ENCODE measurements at places on chromosomes 3 and 15.

GRCh38 chr15:47991357-47991756 is 129.4 kb upstream of the SLC24A5 start:
- DNase-seq, result no peak

DNA sequence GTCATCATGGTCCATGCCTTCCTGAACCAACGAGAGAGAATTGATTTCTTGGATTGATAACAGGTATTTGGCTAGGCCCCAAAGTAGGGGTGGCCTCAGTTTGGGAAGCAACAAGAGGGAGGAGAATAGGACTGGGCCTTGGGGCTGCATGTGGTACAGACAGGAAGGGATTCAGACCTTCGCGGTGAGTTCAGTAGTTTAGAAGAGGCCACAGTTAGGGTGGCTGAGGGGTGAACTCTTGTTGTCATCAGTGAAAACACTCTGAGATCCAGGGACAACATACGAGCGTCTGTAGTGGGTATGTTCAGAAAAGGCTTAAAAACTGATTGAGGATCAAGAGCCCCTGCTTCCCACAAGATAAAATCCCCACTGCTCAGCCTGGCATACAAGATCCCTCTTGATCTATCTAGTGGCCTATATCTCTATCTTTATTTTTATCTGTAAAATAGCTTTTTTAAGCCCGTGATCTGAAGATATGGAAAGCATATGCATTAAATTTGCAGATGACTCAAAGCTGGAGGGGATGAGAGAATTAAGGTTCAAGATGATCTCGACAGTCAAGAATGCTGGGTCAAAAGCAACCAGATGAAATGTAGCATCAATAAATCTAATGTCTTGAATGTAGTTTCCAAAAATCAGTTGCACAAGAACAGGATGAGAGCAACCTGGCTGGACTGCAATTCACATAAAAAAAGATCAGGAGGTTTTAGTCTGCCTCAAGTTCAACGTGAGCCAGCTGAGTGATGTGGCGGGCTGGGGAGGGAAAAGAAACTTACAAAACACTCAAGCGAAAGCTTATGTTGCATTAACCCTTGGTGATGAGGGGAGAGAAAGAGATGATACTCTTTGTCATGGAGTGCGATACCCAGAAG is 221.1 kb upstream of the TLE3 start:
- no peak for DNase-seq

DNA sequence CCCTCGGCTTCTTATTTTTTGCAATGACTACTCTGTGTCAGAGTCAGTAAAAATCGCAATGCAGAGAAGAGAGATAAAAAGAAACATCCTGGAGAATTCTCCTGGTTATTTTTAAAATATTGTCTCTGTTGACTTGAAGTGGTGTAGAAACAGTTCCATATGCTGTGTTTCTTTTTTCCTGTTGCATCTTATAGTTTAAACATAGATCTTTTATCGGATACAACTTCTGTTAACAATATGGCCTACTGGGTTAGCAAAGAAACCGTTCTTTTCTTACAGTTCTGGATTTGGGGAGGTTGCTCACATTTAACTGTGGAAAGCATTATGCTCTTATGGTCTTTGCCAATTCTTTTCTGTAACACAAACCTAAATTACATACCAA is 769.1 kb upstream of the CFAP20DC start:
- DNase-seq, result no peak

- DNase-seq, result no peak
Measured at GRCh38 chr3:75951941-75952340, 166.6 kb upstream of the ZNF717 start.

- no peak for DNase-seq
Measured at GRCh38 chr3:147218965-147219364, 187.4 kb downstream of the ZIC4 start.

DNA sequence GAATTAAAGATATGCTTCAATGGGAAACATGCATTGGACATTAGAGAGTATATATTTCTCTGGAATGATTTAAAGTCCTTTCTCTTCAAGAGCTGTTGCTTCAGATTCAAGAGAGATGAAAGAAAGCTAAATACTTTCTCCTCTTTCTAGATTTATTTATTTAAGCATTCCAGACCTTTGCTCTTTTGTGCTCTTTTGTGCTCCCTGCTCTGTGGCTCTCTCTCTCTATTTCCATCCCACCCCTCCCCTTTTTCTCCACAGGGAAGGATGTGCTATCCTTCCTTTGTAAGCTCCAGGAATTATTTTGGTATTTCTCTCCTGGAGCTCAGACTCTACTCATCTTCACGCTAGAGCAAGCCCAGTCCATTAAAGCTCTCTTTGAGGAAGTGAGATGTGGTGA is 871.9 kb upstream of the GBE1 start:
- no peak for DNase-seq

GRCh38 chr15:92324101-92324963 is 69.3 kb upstream of the ST8SIA2 start:
- no peak for DNase-seq

DNA sequence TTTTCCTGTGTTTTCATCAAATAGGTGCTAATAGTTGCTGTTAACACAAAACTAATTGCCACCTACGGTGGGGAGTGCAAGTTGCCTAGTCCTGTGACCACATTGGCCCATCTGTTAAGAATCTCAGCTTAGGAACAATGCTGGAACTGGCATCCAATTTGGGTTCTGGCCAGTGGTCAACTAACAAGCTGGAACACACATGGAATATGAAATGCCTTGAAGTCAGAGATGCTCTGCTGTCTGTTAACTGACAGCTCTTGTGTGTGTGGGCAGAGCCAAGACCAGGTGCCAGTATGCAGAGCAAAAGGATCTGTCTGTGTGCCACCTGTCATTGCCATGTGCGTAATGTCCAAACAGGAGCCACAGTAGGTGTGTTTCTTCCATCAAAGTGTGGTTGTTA is 460.8 kb downstream of the ROBO2 start:
- DNase-seq, result no peak

DNA sequence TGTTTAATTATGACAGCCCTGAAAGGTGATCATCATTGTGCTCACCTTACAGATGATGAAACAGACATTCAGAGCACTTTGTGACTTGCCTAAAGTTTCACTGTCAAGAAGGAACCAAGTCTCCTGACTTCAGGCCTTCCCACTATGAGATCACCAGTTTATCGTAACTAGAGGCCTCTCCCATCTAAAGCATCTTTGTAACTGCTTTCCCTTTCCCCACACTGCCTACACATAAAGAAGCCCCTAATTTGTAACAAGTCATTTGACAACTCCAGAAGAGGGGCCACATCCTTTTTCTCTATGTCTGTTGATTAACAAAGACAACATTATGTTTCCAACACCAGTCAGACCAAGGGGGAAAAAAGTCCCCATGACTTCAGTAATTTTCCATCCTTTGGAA is 1.1 kb downstream of the KLHL6 start:
- no peak for DNase-seq

GRCh38 chr3:11954312-11954934 is 49.8 kb upstream of the SYN2 start:
- no peak for DNase-seq

DNA sequence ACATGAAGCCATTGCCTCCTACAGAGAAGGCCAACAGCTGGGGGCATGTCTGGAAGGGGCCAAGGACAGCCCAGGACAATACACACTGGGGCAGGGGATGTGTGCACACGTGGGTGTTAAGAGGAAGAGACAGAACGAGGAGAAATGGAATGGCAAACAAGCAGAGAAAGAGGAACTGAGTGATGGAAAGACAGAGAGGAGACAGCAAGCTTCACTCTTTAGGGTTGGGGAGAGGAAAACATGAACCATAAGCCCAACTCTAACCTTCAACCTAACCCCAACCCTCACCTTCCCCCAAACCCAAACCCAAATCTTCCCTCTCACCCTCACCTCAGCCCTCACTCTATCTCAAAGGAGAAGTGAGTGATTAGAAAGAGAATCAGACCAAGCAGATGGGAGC is 11.9 kb upstream of the PARL start:
- DNase-seq, result no peak

DNA sequence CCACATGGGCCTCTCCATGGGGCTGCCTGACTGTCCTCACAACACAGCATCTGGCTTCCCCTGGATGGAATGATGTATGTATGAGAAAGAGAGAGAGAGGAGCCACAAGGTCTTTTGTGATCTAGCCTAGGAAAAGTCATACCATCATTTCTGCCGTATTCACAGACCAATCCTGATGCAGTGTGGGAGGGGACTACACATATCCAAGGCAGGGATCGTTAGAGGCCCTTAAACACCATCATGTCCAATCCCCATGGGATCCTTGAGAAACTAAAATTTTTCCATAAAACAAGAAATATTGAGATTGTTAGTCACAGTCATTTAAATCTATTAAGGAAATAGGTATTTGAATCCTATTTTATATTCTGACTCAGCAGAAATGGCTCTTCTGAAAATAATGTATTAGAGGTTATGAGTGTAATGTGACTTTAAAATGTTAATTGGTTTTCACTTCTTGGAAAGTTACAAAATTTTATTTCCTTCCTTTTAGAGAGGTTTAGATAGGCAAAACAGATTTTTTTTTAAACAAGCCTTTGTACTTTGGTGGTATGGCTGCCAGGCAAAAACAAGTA is 65.1 kb upstream of the TSC22D2 start:
- DNase-seq, result no peak

DNA sequence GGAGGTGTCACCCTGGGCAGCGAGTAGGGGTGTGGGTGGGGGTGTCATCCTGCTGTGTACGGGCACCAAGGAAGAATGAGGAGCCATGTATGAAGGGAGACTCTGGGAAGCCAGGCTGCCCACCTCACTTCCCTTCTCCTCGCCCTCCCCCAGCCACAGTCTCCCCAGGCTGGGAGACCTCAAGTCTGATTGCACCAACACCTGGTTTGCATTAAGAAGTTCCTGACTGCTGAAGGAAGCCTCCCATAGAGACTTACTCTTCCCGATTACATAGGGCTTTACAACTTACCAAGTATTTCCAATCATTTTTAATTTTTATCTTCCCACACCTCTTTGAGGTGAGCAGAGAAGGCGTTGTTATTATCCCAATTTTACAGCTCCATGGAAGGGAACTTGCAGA is 29.5 kb upstream of the SMAD3 start:
- DNase-seq, result no peak

- DNase-seq, result peak; percentile 38
Measured at GRCh38 chr3:99532246-99532645, 106.1 kb upstream of the COL8A1 start.

DNA sequence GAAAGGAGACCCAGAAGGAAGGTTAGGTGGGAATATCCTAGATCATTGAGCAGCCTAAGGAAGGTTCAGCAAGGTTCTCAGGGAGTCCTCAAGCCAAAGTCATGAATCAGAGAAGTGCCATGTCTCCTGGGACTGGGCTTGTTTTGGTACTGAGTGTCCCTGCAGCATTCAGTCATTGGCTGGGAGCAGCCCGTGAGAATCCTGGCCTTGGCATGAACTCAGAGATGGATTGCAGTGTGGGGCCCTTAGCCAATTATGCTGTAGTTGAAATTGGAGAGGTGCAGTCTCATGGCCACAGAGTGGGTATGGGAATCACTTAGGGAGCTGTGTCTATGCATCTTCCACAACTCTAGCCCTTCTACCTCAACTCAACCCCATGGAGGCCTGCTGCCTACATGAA is 17.0 kb upstream of the PPM1L start:
- DNase-seq, result no peak

DNA sequence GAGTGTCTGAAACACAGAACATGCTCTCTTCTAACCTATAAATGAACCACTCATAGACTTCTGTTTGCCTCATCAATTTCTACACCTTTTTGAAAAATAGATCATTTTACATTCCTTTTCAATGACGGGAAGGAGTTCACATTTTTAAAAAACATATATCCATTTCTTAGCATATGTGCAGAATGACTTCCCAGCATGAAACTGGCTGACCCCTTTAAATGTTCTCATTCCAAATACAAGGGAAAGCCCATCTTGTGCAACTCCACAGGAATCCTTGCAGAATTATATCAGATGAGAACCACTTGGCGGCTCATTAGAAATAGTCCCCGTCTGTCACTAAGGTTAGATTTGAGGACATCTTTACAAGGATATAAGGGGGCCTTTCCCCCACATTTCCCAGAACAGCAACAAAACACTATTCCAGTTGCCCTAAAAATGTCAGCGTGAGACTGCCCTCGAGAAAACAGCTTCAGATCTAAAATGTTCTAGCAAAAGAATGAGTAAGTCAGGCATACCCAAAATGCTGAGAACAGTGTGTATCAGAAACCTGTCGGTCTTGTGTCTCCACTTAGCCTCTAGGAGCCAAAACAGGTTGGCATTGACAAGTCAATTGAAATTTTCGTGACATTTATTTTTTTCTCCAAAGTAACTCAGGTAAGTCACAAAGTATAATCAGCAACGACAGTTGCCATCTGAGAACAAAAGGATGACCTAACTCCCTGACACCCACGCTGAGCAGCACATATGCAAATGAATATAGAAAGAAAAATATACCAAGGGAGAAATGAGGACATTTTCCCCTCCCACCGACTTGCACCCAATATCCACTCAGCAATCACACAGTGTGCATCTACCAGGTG is 63.1 kb downstream of the FOXP1 start:
- no peak for DNase-seq

- no peak for DNase-seq
Measured at GRCh38 chr3:58647381-58648141, 19.0 kb downstream of the FAM3D start.

DNA sequence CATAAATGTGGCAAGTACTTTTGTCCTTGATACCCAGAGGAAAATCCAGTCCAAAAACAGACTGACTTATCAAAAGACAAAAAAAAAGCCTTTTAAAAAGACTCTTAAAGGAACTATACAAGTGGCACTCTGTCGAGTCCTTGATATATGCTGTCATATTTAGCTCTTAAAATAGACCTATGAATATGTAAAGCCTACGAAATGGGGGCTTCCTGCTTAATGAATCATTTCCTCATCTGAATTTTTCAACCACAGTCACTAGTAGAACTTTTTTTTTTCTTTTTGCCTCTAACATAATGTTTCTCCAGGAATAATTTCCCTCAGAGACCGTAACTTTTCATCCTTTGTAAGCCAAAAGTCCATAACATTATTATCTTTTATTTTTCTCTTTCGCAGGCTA is 95.8 kb downstream of the P3H2 start:
- DNase-seq, result no peak

GRCh38 chr3:144257381-144257780 is 285.8 kb downstream of the DIPK2A start:
- DNase-seq, result no peak

DNA sequence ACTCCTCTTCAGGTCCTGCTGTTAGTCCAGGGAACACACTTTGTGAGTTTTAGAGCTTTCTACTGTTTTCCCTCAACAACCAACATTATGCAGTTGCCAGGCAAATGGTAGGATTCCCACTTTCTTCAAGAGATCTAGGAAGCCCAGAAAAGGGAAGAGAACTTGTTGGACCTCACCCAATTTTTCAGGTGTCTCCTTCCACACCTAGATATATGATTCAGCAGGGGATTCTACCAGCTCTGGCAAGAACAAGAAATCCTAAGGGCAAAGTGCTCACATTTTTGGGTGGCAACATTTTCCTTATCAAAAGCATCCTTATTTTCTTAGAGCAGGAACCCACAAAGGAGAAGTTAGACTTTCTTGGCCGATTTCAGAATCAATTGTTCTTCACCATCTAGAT is 57.4 kb downstream of the PRICKLE2 start:
- no peak for DNase-seq
